NCI-H1436 (cell line): ENCODE measurements at places on chromosomes 6 and 20.

DNA sequence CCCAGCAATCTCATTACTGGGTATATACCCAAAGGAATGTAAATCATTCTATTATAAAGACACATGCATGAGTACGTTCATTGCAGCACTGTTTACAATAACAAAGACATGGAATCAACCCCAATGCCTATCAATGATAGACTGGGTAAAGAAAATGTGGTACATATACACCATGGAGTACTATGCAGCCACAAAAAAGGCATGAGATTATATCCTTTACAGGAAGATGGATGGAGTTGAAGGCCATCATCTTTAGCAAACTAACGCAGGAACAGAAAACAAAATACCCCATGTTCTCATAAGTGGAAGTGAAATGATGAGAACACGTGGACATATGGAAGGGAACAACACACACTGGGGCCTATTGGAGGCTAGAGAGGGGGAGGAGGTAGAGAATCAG lies 115.7 kb downstream of the NUS1 start:
- DNase-seq = no peak

DNA sequence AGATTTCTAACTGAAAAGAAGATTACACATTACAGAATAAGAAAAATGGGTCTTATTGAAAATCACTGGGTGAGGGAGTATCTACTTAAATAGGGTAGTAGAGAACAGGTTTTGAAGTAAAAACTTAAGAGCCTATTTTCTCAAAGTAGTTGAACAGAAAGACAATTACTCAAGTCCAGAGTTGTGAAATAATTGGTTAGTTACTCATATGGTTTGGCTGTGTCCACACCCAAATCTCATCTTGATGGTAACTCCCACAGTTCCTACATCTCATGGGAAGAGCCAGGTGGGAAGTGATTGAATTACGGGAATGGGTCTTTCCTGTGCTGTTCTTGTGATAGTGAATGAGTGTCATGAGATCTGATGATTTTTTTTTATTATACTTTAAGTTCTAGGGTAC lies 1035.3 kb upstream of the GJE1 start:
- no peak for DNase-seq

- peak; percentile 63 for DNase-seq
Observed at GRCh38 chr6:3732345-3733141, 19.0 kb downstream of the PXDC1 start.

- DNase-seq = no peak
Observed at GRCh38 chr6:144811140-144811539, 526.0 kb downstream of the UTRN start.

DNA sequence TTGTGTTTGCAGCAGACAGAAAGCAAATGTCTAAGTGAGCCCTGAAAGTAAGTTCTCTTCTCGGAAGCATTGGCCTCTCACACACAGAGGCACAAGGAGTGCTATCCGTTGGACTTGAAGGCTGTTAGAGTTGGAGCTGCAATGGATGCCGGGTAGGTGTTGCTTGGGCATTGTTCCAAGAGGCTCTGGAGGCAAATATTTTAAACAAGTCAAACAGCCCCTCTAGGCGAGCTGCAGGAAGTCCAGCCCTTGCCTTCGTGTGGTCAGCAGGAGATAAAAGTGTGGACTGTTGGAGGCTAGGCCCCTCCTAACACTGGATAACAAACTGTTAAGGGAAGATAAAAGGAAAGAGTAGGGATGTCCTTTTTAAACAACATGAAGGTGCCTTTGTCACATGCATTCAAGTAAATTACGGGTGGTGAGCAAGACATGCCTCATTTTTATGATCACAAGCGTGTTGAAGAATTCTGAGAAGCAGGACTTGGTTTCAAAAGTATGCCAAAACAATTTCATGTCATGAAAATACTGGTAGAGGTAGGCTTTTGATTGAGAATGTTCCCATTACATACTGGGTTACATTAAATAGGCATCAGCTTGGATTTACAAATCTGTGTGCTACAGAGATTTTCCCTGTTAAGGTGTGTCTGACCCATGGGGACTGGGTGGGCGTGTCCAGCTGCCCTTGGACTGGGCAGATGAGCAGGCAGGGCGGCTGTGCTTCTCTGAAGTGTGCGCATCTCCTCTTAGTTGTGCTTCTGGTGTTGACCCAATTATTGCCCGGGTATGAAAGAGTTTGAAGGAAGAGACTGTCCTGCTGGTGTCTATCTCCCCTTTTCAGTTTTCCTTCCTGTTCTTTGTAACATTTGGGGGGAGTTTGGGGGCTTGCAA lies 57.5 kb downstream of the RREB1 start:
- no peak for DNase-seq

DNA sequence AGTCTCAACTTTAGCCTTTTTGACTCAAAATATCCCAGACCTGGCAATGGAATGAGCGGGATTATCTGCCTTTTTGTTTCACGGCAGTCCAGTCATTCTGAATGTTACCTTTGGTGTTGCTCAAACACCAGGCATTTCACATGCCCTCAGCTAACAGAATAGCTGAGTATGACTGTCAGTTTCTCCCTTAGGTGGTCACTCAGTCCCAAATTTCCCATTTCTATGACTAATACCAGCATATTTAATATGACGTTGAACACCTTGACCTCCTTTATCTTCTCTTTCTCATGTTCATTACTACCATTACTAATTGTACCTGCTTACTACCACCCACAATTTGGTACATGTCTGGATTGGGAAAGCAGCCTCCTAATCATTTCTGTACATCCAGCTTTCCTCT lies 65.2 kb downstream of the EDN1 start:
- DNase-seq = no peak

- DNase-seq = no peak
Observed at GRCh38 chr20:63216849-63217471, 1.0 kb upstream of the YTHDF1 start.

DNA sequence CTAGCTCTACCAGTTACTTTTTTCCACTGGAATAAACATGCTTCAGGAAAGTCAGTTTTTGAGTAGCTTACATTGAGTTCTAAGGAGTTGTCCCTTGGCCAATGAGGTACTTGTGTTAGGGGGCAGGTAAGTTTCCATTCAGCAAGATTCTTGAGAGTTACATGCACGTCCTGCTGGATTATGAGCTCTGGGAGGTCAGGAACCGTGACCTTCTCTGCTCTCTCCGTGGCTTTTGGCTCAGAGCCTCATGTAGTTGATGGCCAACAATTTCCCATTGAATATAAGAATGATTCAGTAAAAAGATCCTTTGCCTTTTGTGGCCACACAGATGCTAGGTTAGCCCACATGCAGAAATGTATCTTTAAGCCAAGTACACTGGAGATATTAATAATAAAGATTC lies 181.8 kb upstream of the RALGAPA2 start:
- no peak for DNase-seq

GRCh38 chr20:13283869-13284829 lies 63.1 kb downstream of the ISM1 start:
- DNase-seq = no peak

DNA sequence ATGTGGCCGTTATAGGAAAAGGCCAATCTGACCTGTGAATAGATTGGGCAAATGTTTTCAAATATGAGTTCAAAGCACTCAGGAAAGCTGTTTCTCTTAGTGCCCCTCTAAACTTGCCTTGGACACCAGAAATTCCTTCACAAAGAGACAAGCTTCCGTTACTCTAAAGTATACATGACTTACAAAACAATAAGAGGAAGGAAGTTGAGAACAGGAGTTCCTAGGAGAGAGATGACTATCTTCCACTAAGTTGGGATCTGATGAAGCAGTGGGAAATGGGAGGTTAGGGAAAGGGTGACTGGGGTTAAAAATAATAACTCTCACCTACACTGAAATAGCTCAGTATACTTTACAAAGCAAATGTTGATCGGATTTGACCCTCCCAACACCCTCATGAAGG lies 50.0 kb downstream of the ISM1 start:
- DNase-seq = no peak

DNA sequence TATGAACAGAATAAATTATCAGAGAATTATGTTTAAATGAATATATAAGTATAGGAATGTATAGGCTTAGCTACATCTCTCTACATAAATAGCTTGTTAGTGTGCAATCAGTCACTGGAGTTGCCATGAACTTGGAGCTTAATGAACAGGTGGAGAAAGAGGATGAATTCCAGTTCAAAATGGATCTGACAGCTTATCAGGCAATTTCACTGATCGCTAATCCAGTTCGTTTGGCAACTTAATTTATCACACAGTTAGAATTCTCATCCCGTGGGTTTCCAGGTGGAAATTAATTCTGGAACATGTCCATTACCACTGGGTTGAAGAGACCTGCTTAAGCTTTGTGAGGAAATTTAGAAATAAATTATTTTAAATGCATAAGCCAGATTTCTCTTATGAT lies 118.1 kb downstream of the MACROD2 start:
- no peak for DNase-seq

DNA sequence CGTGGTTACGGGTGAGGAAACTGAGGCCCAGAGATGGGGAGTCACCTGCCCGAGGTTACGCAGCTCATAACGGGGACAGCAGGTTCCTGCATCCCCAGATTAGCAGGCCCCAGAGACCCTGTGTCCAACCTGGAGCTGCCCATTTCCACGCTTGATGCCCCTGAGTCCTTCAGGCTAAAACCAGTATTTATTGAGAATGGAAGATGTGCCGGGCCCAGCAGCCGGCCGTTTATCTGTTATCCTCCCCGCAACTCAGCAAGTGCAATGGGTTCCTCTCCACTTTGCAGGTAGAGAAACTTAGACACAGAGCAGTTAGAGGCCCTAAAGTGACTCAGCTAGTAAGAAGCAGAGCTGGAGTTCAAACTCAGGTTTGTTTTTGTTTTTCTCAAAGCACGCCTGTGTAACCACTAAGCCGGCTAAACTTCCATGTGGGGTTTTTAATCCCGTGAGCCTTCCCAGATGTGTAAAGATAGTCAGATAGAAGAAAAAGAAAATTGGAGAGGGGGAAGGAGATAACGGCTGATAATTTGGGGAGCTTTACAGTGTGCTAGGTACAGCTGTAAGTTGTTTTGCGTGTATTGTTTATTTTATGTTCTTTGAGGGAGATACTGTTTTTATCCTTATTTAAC lies 775 bp downstream of the PFDN4 start:
- DNase-seq = no peak

GRCh38 chr6:142500250-142500786 lies 198.5 kb downstream of the ADGRG6 start:
- no peak for DNase-seq

- no peak for DNase-seq
Observed at GRCh38 chr6:131754715-131755567, 44.1 kb upstream of the CTAGE9 start.

GRCh38 chr6:19866173-19866984 lies 29.2 kb downstream of the ID4 start:
- DNase-seq = peak; percentile 93

- no peak for DNase-seq
Observed at GRCh38 chr20:52172392-52173047, 19.1 kb downstream of the ZFP64 start.

- DNase-seq = no peak
Observed at GRCh38 chr6:93164781-93165180, 254.6 kb downstream of the EPHA7 start.

- DNase-seq = peak; percentile 40
Observed at GRCh38 chr20:13788167-13788834, 3.5 kb downstream of the NDUFAF5 start.

- no peak for DNase-seq
Observed at GRCh38 chr6:150632785-150633485, 33.2 kb downstream of the PLEKHG1 start.

DNA sequence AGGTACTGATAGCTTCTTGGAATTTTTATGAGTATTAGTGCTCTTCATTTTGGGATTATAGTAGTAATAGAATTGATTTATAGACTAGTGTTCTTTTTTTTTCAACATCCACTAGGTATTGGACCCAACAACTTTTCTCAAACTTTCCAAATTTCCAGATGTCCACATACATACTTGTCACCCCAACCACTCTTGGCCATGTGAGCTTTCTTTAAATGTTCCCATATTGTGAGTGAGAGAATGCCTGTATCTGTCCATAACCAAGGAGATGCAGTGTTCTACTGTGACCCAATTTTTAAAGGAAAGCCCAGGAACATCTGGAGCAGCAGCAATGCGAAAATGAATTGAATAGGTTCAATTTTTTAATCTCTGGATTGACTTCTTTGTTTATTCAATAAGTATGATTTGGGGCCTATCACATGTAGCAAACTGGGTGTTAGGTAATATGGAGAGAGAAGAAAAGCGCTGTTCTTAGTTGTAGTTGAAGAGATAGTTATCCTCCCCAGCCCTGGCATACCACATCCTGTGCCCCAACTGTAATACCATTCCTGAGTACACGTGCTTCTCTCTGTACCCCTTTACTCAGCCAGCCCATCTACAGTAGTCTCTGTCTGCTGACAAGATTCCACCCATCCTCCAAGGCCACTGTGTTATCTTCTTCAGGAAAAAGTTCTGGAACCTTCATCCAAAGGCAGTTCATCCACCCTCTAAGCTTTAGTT lies 116.8 kb upstream of the SUPT3H start:
- DNase-seq = no peak

GRCh38 chr6:44805238-44805846 lies 417.8 kb downstream of the CDC5L start:
- DNase-seq = no peak

- no peak for DNase-seq
Observed at GRCh38 chr20:31496761-31497295, 17.4 kb upstream of the HM13 start.

GRCh38 chr6:167793421-167793820 lies 33.3 kb upstream of the AFDN start:
- no peak for DNase-seq

DNA sequence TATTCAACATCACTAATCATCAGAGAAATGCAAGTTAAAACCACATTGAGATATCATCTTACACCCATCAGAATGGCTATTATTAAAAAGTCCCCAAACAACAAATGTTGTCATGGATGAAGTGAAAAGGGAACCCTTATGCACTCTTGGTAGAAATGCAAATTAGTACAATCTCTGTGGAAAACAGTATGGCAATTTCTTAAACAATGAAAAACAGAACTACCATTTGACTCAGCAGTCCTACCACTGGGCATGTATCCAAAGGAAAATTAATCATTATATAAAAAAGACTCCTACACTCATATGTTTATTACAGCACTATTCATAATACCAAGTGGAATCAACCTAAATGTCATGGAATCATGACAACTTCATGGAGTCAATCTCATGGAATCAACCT lies 611.3 kb upstream of the GJE1 start:
- DNase-seq = no peak

DNA sequence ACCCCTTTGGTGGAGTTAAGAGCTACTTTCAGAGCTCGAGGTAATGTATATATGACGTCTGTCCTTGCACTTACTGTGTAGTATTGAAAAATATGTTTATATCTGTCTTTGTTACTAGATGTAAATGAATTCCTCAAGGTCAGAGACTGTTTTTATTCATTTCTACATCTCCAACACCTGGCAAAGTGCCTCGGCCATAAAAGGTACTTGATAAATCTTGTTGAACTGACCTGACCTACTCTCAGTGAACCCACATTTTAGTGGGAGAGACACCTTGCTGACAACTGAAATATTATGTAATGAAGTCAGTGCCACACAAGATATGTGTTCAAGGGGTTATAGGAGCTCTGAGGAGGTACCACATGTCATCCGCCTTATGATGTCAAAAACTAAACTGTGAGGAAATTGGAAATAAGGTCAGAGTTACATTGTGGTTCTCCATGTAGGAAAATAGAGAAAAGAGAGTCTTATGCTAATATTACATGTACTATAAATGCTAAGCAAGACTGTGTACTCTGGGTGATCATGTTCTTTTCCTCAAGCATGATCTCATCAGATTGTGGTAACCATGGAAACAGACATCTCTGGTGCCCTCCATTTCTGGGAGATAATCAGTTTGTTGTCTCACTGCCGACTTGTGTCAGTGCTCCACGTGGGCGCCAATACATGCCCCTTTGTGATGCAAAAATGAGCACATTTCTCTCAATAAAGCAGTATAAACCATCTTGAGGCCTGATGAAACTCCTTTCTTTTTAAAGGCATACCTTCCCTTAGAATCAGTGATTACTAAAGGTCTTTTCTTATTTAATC lies 5.7 kb upstream of the TMEM30A start:
- DNase-seq = no peak
